Natural killer cell (primary cell): ENCODE measurements at places on chromosomes 6 and 20.

GRCh38 chr6:77463308-77463860, at the start of gene HTR1B:
HTR1B (minus strand) TSS chr6:77463491; CDS start chr6:77463403, 88 bp downstream.
- no peak for DNase-seq

DNA sequence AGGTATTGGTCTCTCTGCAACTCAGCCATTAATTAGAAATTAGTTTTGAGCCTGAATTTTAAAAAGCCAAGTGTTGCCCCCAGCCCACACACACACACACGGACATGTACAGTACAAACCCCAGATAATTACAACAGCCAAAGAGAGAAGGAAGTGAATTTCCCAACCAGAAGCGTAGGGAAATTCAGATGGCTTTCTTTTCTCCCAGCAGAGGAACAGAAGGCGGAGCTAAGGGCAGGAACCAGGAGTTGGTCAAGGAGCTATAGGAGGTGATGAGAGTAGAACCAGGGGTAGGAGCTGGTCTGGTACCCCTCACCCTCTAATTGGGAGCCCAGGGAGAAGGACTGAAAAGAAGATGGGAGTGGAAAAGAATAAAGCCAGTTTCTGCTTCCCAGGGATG, 3.9 kb upstream of the ZBTB9 start:
- DNase-seq = no peak

DNA sequence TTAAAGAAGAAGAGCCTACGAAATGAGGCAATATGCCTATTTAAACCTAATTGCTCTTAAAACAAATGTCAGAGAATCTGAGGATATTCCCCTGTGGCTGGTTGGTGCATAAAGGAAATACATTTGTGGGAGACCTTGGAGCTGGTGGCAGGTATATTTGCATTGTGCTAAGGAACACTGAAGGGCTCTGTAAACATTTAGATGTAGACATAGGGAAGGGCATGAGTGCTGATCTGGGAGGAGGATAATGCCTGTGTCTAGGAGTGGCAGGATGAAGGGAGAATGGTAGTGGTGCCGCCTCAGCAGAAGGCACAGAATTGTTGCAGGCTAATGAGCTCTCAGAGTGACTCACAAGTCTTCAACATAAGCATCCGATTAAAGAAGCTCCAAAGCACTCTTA, 85.8 kb downstream of the CD164 start:
- no peak for DNase-seq

- no peak for DNase-seq
Measured at GRCh38 chr6:11437824-11438459, 99.6 kb upstream of the TMEM170B start.

- DNase-seq = no peak
Measured at GRCh38 chr20:20930500-20930899, 175.7 kb downstream of the LINC00237 start.

GRCh38 chr20:8663424-8663823, 405.5 kb upstream of the PLCB4 start:
- DNase-seq = no peak
